ENCODE measurements at places on chromosomes 7 and 10. TPM values are rescaled to one million over a fixed set of nuclear protein-coding genes. Genes with fewer than 3 reads are reported as not detected.
A peak's percentile ranks its signal among the peaks of the same experiment; 100 is the strongest.

PIK3AP1 gene
- polyA plus RNA-seq = 16.2 TPM

- no peak for DNase-seq
Observed at GRCh38 chr7:125136755-125137532, 207.3 kb upstream of the POT1 start.

DNA sequence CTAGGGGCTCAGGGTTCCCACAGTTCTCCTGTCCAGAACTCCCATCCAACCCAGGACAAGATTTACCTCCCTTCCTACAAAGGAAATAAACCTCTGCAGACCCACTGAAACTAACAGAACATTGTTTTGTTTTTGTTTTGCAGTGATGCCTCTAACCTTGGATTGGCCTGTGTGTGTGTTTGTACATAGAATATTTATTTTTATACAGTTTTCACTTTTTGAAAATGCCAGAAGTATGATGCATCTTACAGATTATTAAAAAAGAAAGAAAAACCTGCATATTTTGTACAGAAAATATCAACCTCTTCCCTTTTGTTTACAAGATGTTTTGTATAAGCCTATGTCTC lies 94.1 kb upstream of the MACROH2A2 start:
- no peak for DNase-seq

AS3MT gene
- polyA plus RNA-seq = 11.4 TPM

RHOBTB1 gene
- 8.1 TPM for polyA plus RNA-seq

GRCh38 chr10:57948796-57949195 lies 318.9 kb downstream of the IPMK start:
- no peak for DNase-seq

DNA sequence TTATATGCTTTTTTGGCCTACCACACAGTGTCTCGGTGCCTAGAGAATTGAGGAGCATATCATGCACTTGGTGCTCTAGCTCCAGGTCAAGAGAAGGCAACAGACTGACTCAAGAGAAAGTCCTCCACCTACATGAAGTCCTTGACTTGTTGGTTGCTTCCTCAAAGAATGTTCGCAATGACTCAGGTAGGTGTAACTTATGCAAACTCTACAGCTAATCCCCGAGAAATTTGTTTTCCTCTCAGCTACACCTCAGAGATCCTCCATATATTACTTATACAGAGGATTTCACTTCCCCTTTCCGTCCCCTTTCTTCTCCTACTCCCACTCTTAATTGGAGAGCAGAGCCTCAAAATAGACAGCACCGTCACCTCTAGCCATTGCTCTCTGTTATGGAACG lies 1013.1 kb downstream of the KCNMA1 start:
- DNase-seq = no peak

- DNase-seq = no peak
Observed at GRCh38 chr10:73552819-73553715, 38.1 kb downstream of the USP54 start.

GRCh38 chr10:62817766-62818425 lies 1.7 kb upstream of the EGR2 start:
- DNase-seq = peak; percentile 88

DNA sequence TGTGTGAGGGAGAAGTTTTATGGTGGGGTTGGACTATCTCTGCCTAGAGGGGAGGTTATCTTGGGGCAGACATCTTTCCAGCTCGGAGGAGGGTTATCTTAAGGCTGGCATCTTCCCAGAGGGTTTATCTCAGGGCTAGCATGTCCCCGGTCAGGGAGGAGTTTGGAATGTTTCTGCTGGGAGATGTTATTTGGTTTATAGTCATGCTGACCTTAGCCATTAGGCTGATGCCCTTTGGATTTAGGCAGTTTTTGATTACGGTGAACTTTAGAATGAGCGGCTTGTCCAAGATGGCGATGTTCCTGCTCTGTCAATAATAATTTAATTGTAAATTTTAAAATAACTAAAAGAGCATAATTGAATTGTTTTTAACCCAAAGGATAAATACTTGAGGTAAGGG lies 236.4 kb downstream of the CACNB2 start:
- no peak for DNase-seq

DNA sequence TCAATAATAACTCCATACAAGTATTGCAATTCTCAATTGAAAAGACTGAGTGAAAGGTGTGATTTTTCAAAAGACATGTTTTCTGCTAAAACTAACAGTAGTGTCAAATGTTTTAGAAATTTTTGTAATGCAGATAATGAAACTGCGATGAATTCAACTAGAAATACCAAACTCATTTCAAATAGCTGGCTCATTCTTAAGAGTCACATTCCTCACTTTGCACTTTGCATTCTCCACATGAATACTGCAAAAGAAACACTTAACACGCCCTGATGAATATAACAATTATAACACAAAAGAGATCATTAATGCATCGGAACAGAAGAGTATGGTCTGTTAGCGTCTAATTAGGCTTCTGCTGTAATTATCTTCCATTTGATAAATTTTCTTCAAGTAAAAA lies 15.5 kb upstream of the TSPAN12 start:
- no peak for DNase-seq

RPEL1 gene
- not detected for polyA plus RNA-seq
